ENCODE measurements at places on chromosomes 5 and 9.

- no peak for DNase-seq
Measured at GRCh38 chr9:114122136-114123027, 23.3 kb upstream of the KIF12 start.

GRCh38 chr9:131097948-131098278 lies 1.6 kb downstream of the AIF1L start:
- DNase-seq = no peak

- no peak for DNase-seq
Measured at GRCh38 chr5:5666369-5666768, 243.9 kb downstream of the ICE1 start.

DNA sequence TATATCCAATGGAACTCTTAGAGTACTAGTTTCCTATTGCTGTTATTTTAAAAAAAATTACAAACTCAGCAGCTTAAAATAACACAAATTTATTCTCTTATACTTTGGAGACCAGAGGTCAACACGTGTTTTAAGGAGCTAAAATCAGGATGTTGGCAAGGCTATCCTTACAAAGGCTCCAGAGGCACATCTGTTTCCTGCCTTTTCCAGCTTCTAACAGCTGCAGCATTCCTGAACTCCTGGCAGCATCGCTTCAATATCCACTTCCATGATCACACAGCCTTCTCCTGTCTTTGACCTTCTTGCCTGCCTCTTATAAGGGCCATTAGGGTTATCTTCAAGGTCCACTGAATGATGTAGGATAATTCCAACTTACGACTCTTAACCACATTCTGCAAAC lies 92.2 kb upstream of the CCNG1 start:
- no peak for DNase-seq

- no peak for DNase-seq
Measured at GRCh38 chr5:74063346-74063745, 437.4 kb downstream of the ARHGEF28 start.

- no peak for DNase-seq
Measured at GRCh38 chr5:162372256-162372655, 304.7 kb downstream of the GABRG2 start.

DNA sequence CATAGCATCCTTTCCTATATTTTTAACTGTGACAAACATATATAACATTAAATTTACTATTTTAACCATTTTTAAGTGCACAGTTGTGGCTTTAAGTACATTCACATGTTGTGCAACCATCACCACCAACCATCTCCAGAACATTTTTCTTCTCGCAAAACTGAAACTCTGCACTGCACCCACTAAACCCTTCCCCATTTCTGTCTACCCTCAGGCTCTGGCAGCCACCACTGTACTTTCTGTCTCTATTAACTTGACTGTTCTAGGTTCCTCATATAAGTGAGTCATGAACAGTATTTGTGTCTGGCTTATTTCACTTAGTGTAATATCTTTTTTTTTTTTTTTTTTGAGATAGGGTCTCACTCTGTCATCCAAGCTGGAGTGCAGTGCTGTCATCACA lies 25.5 kb downstream of the KCNMB1 start:
- peak; percentile 53 for DNase-seq

- no peak for DNase-seq
Measured at GRCh38 chr9:103761466-103761865, 332.6 kb upstream of the SMC2 start.

DNA sequence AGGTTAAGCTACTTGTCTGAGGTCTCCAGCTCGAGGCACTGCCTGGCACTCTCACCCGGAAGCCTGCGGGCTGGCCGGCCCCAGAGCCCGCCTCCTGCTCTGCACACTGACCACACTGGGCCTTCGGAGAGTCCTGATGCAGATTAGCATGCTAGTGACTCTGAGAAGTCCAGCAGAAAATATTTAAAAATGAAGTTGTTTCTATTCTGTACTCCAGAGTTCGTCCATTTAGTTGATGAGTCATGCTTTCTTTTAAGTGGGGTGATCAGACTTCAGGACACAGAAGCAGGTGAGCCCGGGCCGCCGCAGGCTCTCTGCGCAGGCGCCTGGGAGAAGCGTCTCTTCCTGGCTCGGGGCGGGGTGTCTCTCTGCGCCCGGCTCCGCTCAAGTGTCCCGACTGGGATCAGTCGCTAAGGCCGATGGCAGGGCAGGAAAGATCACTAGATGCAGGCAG lies 32.5 kb downstream of the FAM240B start:
- DNase-seq = no peak

GRCh38 chr5:134553821-134554267 lies 28.4 kb downstream of the JADE2 start:
- no peak for DNase-seq

DNA sequence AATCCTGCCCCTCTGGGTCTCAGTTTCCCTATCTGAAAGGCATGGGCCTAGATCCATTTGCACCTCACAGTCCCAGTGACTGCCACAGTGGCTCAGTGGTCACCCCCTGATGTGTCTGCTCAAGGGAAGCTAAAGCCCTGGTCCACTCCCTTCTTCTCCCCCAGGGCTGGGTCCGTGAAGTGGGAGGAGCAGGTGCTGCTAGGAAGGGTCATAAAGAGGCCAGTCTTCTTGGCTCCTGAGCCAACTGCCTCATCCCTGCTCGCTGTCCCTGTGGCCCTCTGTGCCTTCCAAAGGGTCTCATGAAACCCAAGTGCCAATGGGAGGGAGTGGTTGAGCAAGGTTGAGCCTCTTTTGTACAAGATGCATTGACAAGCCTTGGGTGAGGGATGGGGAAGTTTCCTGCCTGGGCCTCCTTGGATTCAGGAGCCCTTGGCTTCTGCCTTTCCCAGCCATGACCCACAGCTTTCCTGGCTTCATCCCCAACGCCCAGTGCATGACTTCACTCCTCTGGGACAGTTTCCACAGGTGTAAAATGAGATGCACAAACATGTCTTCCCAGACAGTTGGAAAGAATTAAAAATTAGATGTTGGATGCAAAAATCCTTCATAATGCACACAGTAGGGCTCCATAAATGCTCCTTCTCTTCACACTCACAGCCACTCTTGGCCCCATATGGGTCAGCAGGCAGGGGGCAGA lies 1.6 kb upstream of the SLC6A7 start:
- DNase-seq = no peak

GRCh38 chr9:12441506-12441905 lies 251.7 kb upstream of the TYRP1 start:
- no peak for DNase-seq

GRCh38 chr5:177982072-177982727 lies 13.8 kb downstream of the PROP1 start:
- DNase-seq = no peak

DNA sequence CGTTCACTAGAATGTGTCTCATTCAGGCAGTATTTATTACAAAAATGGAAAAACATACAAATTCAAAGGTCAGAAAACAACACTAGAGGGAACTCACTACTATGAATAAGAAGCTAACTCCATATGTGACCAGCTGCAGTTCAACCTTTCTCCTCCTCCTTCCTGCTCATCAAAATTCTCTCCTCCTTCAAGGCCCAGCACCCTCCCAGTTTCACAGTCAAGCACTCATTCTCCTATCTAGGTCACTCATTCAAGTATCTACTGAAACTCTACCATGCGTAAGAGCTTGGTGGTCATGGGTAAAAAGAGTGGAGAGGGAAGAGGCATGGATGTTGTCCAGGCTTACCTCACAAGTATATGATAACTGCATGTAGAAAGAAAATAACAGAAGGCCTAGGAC lies 27.7 kb downstream of the ECPAS start:
- no peak for DNase-seq

DNA sequence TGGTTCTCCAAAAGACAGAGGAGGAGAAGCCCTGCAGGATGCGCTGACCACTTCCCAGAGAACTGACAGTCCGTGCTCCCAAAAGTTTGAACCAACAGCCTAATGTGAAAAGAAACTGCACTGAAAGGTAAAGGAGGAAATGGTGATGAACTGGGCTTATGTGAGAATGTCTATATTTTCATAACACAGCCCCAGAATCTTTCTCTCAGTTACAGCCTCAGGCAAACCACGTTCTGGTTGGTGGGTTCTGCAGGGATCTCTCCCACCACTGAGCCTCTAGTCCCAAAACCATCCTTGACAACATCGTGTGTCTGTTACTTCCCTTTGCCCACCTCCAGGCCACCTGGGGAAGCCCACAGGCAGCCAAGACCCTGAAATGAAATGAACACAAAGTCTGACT lies 23.9 kb downstream of the SPARC start:
- no peak for DNase-seq

GRCh38 chr5:87020099-87020934 lies 247.4 kb upstream of the RASA1 start:
- DNase-seq = peak; percentile 26

DNA sequence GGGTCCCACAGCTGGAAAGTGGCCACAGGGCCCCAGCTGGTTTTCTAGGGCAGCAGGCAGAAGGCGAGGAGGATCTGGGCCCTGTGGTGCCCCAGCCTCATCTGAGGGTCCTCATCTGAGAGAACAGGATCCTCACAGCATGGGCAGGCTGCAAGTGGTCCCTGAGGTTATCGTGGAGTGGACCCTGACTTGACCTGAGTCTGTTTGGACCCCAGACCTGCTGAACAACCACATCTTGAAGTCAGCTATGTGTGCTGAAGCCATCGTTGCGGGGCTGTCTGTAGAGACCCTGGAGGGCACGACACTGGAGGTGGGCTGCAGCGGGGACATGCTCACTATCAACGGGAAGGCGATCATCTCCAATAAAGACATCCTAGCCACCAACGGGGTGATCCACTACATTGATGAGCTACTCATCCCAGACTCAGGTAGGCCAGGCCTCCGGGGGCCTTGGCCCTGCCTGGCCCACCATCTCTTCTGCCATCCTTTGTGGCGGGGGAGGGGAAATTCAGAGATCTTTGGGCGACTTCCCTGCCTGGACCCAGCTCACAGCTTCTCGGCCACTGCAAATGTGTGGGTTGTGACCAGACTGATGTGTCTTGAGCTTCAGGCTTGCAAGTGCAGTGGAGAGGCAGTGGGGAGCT lies 24.0 kb downstream of the TGFBI start:
- no peak for DNase-seq

DNA sequence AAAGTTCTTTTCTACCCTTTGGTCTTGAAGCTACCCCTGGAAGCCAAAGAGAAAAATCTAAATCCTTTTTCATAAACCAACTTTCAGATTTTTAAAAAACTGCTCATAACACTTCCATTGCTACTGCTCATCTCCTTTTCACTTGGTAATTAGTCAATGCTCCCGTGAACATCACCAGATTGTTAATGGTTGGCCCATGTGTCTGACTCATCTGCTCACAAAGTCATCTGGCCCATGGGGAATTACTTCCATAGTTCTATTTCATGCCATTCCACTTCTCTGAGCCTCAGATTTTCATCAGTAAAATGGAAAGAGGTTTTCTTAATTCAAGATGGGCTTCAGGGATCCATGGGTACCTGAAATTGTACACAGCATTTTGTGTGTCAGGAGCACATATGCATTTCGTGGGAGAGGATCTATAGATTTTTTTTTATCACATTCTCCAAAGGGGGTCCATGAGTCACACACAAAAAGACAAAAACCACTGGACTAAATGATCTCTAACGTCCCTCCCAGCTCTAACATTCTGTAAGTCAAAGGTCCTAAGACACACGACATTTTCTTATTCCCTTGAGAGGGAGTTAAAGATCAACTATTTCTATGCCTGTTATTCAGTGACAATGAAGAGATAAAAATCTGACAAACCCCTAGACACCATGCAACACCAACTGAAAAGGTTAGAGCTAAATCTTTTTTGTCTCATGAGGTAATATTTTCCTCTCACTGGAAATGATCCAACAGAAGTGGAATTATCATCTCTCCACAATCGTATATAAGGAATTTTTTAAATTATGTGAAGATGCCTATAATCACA lies 75.4 kb downstream of the TEX10 start:
- DNase-seq = no peak

GRCh38 chr5:178242416-178242815 lies 9.8 kb upstream of the PHYKPL start:
- no peak for DNase-seq

DNA sequence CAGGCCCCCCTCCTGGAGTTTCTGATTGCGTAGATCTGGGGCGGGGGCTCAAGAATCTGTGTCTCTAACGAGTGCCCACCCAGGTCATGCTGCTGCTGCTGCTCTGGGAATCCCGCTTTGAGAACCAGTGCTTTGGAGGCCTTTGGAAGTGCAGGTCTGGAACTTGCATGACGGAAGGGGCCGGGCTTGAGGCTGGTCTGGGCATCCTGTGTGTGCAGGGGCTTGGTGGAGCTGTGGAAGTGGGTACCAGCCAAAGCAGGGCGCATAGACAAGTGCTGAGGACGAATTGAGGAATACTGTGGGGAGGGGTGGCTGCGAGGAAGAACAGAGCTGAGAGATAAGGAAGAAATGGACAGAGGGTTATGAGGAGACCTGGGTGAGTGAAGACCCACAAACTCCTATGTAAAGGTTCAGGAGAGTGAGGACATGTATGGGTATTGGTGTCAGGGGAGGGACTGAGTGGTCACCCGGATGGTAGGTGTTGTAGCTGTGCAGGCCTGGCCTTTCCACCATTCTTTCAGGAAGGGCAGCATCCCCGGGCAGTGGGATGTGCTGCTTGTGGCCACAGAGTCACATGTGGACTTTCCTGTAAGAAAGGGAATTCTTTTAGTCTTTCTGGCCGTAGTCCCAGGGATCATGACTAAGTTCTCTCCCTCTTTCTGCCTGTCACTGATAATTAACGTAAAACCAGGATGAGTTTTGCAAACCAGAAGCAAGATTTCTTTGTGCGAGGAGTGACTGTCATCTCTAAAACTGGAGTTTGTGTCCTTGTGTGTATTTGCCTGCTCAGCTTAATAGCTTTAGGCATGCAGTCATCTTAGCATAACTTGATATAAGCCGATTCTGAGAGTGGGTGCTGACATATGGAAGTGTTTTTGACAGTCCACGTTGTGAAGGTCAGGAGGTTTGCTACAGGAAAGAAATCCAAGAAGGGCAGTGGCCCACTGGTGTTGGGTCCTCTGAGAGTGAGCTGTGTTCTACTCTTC lies 43.3 kb upstream of the TJP2 start:
- no peak for DNase-seq

- DNase-seq = no peak
Measured at GRCh38 chr9:5430912-5431311, 6.8 kb downstream of the PLGRKT start.

DNA sequence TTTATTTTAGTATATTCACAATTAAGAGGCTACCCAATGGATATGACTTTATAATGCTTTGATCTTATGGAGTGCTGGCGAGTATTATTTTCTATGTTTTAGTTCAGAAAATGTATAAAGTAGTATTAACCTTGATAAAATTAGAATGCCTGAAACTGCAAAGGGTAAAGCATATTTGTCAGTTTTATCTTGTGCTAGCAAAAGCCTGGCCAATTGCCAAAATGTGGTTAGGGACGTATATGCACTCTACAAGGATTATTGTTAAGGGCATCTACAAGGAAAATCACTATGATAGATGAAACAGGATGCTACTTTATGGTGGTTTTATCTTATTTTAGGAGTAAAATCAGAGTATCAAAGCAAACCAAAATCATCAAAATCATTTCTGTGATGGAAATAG lies 281.7 kb downstream of the CCDC171 start:
- no peak for DNase-seq

- DNase-seq = no peak
Measured at GRCh38 chr9:110031511-110032173, 176.3 kb downstream of the C9orf152 start.

- no peak for DNase-seq
Measured at GRCh38 chr9:113530022-113530635, 66.6 kb downstream of the RGS3 start.
